Forelimb muscle (tissue), 1 donor: ENCODE measurements at places on chromosomes 7 and 10.

GRCh38 chr10:18514537-18514936 lies 136.8 kb downstream of the NSUN6 start:
- DNase-seq: no peak

DNA sequence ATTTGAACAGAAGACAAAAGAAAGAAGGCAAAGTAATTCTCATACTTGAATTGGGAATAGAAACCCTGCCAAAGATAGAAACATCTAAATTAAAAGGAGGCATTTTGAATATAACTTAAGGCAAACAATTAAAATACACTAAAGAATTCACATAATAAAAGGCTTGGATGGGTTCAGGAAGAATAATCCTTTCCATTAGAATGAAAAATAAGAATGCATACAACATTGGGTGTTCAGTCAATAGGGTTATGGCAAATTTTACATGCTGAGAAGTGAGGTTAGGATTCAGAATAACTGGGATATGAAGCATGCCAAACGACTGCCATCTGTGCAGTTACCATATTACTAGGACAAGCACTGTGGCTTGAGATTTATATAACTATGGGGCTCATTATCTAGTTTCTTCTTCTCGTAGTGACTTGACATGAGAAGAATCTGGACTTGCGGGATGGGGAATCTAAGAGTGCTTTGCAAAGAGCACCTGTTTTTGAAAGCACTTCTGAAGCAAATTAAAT lies 326.5 kb downstream of the THSD7A start:
- DNase-seq: no peak

DNA sequence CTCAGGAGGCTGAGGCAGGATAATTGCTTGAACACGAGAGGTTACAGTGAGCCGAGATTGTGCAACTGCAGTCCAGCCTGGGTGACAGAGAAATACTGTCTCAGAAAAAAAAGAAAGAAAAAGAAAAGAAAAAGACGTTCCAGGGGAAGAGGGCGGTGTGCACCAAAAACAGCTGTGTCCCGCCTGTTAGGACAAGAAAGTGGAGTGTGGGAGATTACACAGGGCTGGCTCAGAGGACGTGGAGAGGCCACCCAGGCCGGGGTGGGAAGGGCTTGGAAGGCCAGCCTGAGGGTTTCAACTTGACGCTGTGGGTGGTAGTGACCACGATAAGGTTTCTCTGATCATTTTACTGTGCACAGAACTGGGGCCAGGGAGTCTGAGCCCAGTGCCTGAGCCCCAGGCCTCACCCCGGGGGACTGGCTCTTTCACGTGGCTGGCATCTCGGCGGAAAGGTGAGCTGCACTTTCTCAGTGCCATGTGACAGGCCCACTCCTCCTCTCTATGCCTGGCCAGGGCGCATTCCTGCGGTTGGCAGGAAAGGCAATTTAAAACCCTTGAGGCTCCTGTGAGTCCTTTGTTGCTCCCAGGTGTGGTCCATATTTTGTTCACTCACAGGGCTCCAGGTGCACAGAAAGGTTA lies 13.9 kb downstream of the RHBDD2 start:
- no peak for DNase-seq

GRCh38 chr10:7184660-7185366 lies 226.0 kb downstream of the SFMBT2 start:
- DNase-seq: peak; percentile 16

GRCh38 chr10:3687510-3688081 lies 97.4 kb downstream of the KLF6 start:
- DNase-seq: no peak

GRCh38 chr10:32413513-32413912 lies 32.4 kb upstream of the CCDC7 start:
- no peak for DNase-seq

DNA sequence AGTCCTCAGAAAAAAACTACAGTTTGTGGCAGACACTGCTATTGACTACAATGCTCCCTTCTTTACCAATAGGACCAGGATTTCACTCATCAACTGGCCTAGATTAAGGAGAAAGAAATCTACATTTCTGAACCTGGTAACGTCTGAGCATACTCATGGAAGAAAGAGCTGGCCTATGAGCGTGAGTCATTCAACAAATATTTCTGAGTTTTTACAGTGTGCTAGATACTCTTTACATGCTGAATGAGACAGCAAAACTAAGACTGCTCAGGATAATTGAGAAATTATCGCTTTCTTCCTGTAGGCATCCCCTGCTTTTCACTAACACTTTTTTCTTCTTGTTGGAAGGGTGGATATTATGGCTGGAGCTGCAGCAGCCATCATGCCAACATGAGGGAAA lies 609.7 kb downstream of the TNS3 start:
- no peak for DNase-seq

DNA sequence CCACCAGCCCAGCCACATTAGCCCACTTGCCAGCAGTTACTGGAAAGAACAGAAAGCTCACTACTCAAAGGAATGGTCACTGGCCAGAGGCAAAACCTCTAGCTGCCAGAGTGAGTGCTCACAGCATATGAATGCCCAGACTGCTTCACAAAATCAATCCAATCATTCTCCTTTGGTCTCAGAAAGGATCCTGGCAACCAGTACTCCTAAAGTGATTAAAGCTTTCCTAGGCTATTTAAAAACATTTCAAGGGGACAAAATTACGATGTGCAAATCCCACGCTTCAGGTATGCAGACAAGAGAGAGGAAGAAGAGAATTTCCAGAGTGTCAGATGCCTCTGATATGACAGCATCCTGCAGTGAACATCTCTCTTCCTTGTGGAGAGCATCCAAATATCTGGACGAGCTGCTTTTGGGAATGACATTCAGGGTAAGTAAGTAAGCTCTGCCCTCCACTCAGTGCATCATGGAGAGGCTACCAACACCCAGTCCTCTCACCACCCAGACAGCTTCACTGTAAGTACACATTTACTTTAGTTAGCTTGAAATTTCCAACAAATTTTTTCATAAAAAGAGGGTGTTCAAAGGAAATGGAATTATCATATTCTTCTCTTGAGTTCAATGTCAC lies 25.1 kb downstream of the ICA1 start:
- DNase-seq: no peak

DNA sequence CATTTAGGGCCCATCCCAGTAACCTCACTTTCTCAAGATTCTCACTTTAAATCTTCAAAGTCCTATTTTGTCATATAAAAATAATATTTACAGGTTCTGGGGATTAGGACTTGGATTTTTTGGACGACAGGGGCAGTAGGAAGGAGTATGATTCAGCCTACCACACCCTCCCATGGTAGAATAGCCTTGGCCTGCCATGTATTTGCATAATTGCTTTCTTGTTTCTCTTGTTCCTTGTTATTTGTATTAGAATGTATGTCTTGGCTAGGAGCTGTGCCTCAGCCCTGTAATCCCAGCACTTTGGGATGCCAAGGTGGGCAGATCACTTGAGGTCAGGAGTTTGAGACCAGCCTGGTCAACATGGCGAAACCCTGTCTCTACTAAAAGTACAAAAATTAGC lies 92.5 kb downstream of the ELAPOR2 start:
- no peak for DNase-seq

DNA sequence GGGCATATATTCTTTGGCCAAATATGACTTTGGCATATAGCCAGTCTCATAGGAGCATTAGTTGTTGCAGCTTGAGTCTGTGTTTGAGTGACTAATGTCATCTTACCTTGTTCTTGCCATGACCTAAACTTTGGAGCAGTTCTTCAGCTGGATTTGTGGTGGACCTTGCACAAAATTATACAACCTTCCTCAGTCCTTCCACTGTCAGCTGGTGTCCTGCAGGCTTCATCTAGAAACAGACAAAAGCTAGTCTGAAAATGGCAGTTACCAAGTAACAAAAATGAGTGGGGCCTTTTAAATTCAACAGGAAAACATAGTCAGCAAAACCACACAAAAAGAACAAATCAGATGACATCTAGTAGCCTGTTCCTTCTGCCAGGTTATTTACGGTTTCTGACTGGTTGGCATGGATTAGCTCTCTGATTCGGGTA lies 59.5 kb upstream of the HECTD2 start:
- DNase-seq: no peak

GRCh38 chr10:113301342-113301984 lies 251.4 kb upstream of the HABP2 start:
- DNase-seq: no peak
